ENCODE measurements at places on chromosomes 3 and 15.
A peak's percentile ranks its signal among the peaks of the same experiment; 100 is the strongest.

DNA sequence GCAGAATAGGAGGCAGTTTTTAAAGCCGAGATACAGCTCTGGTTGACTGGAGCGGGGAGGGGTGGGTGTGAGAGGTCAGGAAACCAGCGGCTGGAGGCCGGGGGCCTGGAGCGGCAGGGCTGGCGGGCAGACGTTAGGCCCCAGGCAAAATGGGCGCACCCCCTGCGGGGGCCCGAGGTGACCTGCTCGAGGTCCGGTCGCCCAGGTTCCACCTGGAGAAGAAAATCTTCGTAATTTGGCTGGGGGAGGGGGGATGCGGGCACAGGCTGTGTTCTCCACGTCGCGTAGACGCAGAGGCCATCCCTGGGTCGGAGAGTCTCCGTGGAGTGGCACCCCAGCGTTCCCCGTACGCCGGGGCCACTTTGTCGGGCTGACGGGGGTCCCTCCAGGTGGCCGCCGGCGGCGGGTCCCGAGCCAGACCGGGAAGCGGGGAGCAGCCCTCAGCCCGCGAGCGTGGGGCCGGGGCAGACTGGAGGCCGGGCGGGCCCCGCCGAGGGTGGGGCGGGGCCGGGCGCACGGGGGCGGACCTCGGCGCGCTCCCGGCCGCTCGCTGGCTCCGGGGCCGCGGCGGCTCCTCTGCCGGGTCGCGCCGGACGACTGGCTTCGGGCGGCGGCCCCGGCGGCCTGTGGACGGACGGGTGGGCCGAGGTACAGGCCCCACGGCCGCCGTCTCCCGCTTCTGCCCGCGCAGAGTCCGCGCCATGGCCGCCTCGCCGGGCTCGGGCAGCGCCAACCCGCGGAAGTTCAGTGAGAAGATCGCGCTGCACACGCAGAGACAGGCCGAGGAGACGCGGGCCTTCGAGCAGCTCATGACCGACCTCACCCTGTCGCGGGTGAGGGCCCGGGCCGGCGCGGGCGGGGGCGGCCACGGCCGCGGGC lies at the start of gene CRTC3:
Gene CRTC3, plus strand, starts transcription at position 553 of the 879 bp plus-strand sequence. Its CDS starts 149 bp downstream, at position 702.
- DNase-seq, result peak; percentile 76

DNA sequence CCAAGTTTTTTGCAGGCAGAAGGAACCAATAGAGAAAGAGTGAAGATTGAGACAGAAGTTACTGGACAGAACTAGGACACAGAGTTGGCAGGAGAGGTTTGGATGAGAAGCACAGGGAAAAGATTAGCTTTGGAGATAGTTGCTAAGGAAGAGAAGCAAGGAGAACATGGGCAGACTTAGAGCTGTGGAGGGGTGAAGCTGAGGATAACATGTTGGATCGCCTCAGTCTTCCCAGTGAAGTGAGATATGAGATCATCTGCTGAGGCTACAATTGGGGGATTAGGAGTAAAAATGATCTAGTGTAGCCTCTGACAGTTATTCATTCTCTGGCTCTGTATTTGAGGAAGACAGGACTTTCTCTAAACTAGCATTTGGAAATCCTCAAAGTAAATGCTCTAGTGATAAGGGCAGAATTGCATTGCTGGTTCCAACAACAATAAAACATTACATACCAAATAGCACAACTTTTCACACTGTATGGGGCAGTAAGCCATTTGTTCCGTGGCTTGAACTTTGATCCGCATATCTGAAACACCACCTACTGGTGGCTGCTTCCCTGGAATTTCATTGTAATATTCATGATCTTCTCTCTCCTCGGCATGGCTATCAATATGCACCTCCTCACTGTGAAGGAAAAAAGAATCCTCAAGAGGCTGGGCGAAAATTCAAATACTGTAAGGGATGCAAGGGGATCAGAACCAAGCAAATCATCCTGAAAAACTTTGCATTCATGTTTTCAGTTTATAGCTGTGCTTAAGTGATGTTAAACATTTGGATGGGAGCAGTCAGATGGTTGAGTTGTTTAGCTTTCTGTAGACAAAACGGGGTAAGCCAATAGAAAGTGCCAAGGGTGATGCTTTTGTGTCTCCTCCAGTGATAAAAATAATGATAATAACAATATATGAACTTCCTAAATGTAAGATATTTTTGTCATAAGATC lies 22.2 kb upstream of the EID1 start:
- no peak for DNase-seq

GRCh38 chr3:111639316-111639715 lies 44.2 kb upstream of the ZBED2 start:
- no peak for DNase-seq

- no peak for DNase-seq
These were observed 11.7 kb downstream of the MAPKAPK3 start for GRCh38 chr3:50628601-50629000.

DNA sequence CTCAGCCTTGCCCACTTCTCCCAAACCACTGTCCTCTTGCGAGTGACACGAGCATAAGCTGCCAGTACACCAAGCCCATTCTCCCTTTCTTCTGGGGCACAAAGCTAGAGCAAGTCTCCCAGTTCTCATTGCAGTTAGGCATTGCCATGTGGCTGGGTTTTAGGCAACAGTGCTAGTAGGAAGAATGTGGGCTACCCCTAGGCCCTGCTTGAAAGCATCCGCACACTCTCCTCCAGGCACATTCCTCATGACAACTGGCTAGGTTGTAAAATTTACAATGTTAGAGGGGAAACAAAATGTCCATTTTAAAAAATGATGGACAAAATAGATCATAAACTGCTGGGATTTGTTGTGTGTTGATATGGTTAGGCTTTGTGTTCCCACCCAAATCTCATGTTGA lies 19.7 kb downstream of the ITGB5 start:
- DNase-seq, result no peak

DNA sequence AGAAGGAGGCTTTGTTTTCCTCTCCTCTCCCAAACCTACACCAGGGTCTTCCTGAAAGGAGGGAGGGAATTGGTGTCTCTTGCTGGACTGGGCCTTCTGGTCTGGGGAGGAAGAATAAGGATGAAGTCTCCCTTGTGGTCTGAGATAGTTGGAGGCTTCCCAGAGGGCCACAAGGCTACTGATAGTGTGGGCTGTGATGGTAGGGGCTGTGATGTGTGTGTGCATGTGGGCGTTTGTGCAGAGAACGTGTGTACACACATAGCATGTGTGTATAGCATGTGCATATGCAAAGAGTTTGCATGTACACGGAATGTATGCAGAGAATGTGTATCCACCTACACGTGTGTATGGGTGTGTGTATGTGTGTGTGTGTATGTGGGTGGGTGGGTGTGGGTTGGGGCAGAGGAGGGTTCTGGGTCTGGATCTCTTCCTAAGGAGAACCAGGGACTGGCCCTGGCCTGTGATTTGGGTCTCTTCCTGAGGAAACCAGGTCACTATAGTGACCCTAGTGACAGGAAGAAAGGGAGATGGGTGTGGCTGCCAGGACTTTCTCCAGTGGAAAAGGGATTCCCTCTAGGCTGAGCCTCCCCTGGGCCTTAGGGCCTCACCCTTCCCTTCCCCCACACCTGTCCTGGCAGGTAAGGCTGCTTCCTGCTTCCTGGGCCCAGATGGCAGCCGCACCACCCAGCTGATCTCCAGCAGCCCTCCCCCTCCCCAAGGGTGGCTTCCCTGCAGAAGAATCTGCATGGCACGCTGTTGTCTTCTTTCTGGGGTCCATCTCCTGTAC lies 1.7 kb downstream of the FLNB start:
- DNase-seq, result no peak

DNA sequence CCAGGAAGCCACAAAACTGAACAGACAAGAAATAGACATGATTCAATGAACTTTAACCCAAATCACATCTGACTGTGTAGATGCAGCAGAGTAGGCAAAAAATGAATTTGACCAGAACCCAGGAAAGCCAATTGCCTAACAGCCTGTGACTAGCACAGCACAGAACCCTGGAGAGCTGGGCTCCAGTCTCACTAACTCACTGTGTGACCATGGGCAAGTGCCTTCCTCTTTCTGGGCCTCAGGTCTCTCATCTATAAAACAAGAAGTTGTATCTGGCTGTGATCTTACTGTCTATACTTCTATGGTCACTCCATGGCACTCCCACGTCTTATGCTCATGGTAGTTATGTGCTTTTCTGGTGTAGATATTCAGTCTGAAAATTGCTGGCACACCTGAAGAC lies 48.1 kb upstream of the USP3 start:
- no peak for DNase-seq

DNA sequence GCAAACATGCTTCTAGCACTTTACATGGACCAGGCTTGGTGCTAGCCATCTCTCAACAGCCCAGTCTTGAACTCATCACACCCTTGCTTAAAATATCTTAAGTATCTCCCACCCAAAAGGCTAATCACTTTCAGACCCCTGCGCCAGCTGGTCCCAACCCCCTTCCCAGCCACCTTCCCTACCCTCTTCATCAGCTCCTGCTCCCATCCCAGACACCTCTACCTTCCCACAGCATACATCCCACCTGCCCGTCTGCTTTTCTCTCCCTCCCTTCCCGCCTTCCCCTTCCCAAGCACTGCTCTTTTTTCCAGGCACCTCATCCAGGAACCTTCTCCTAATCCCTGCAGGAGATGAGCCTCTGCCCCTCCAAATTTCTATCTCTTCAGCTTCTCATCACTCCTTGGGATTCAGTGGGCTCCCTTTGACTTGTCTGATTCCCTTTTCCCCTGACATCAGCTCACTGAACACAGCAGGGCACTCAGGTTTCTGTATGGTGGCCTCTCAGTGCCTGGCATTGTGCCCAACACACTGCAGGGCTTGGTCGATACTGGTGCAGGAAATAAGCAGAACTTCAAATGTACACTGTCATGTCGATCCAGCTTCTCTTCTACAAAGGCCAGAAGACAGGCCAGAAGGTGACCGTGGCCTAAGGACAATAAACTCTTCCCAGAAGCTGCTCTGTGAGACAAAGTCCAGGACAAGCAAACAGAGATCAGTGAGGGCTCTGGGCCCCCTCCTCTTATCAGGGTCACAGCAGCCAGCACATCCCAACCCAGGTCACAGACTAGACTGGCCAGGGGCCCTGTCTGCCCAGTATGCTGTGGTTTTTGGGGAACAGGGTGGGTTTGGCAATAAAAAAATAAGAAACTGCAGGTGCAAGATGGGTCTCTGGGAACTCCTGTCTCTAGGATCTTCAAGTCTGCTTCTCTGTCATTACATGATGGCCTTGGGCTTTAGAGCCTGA lies 2.2 kb upstream of the ITIH1 start:
- no peak for DNase-seq

GRCh38 chr15:35479423-35479822 lies 66.5 kb downstream of the DPH6 start:
- DNase-seq, result no peak

- no peak for DNase-seq
These were observed 984.1 kb downstream of the EPHA3 start for GRCh38 chr3:90091549-90091948.

DNA sequence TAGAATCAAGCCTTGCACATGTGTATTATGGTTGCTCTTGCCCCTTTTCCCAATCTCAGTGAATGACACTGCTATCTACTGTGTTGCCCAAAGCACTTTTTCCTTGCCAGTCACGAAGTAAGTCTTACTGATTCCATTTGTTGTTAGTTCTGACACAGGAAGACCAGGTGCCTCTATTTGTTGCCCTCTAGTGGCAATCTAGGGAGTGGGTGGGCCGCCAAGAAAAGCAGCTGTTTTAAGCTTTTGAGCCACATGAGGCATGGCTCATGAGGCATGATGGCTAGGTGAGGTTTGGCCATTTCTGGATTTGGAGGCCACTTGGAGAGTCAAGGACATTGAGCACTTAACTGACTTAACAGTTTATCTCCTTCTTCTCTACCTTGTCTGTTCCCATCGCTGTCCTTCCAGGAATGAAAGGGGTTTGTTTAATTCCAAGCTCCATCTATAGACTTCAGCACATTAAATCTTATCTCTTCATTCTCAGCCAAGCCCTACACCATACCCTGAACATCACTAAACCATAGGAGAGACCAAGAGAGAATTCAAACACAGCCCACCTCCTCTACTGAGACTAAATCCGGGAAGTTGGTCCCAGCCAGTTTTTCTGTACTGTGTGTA lies 103.1 kb downstream of the HCN4 start:
- DNase-seq, result no peak

GRCh38 chr3:61247191-61247590 lies 4.1 kb downstream of the FHIT start:
- no peak for DNase-seq

DNA sequence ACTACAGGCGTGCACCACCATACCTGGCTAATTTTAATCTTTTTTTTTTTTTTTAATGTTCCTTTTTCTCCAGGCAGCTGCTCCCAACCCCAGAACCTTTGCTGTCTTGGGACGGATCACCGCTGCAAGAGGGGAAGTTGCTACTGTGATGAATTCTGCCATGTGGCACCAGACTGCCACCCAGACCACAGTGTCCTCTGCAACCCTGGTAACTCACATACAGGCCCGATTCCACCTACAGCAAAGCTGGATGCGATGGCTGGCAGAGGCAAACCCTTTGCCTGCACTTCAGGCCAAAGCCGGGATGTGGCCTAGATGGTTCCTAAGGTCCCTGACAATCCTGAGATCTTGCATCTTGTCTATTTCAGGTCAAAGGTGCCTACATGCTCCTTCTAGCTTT lies 12.7 kb upstream of the MUC20 start:
- no peak for DNase-seq

GRCh38 chr15:100940767-100941379 lies 21.7 kb downstream of the LRRK1 start:
- no peak for DNase-seq

DNA sequence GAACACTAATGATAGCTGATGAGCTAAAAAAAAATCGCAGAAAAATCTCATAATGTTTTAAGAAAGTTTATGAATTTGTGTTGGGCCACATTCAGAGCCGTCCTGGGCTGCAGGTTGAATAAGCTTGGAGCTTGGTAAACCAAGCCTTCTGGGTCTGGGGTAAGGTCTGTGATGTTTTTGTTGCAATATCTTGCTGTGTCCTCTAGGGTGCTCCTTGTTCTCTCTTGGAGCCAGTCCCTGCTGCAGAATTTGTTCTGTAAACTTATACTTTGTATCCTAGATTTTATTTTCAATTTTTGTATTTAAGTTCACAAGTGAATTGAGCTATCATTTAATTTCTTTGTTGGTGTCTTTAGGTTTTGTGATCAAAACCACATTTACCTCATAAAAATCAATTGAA lies 143.7 kb downstream of the NR1D2 start:
- no peak for DNase-seq

GRCh38 chr3:146543461-146544001 lies 876 bp downstream of the PLSCR1 start:
- no peak for DNase-seq

- no peak for DNase-seq
These were observed 72.2 kb upstream of the CCNL1 start for GRCh38 chr3:157232141-157232540.

GRCh38 chr15:58889363-58889762 lies 44.1 kb downstream of the SLTM start:
- no peak for DNase-seq

GRCh38 chr3:42052132-42052483 lies 39.0 kb upstream of the TRAK1 start:
- no peak for DNase-seq

DNA sequence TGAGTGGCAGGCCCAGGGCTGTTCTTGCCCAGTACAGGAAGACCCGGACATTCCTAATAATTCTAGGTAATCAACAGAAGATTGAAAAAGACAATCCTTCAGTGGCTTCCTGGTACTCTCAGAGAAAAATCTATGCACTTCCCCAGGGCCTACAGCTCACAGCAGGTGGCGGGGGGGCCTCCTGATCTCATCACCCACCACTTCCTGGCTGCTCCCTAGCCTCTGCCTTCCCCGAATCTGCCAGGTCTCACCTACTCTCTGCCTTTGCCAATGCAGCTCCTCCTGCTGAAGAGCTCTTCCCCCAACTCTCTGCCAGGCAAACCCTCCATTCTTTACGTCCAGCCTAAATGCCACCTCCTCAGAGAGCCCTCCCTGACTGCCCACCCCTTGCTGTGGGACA lies 37.5 kb downstream of the EHD4 start:
- DNase-seq, result no peak

GRCh38 chr3:139113993-139114375 lies 69.3 kb upstream of the PRR23C start:
- DNase-seq, result no peak

All from hippocampal formation (tissue), 2 donors.